NCI-H1105 treated with DMSO at 0.1 percent for 48 hours (cell line): ENCODE measurements at places on chromosomes 4 and X.

- DNase-seq = no peak
Measured at GRCh38 chr4:185885604-185886003, 73.6 kb upstream of the SORBS2 start.

GRCh38 chr4:180449395-180449956, 1793.7 kb upstream of the TENM3 start:
- peak; percentile 25 for DNase-seq

DNA sequence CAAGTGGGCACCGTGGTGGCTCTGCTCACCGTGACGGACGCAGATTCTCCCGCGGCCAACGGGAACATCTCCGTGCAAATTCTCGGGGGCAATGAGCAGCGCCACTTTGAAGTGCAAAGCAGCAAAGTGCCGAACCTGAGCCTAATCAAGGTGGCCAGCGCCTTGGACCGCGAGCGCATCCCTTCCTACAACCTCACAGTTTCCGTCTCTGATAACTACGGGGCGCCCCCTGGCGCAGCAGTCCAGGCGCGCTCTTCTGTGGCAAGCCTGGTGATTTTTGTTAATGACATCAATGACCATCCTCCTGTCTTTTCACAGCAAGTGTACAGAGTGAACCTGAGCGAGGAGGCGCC, 2.7 kb downstream of the FAT4 start:
- no peak for DNase-seq

- DNase-seq = no peak
Measured at GRCh38 chr4:31617667-31618066, 897.5 kb downstream of the PCDH7 start.

DNA sequence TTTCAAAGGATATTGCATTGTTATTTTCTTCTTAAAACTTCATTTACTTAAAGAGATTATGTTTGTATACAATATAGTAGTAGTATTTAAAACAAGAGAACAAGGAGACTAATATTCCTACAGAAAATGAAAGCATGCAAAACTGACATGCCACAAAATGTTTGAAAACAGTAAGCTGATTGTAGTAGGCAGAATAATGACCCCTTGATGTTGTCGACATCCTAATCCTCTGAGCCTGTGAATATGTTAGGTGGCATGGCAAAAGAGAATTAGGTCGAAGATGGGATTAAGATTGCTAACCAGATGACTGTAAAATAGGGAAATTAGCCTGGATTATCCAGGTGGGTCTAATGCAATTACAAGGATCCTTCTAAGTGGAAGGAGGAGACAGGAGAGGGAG, 522.2 kb upstream of the NR3C2 start:
- no peak for DNase-seq

- no peak for DNase-seq
Measured at GRCh38 chr4:158459085-158459820, 62.4 kb upstream of the RXFP1 start.

GRCh38 chrX:30215357-30215843, at the start of gene MAGEB2:
MAGEB2 (plus strand) TSS chrX:30215563; CDS start chrX:30218581, 3,018 bp downstream.
- no peak for DNase-seq

GRCh38 chr4:141121768-141122454, 11.4 kb downstream of the RNF150 start:
- no peak for DNase-seq

- peak; percentile 37 for DNase-seq
Measured at GRCh38 chr4:159723341-159724048, 620.6 kb downstream of the RAPGEF2 start.

DNA sequence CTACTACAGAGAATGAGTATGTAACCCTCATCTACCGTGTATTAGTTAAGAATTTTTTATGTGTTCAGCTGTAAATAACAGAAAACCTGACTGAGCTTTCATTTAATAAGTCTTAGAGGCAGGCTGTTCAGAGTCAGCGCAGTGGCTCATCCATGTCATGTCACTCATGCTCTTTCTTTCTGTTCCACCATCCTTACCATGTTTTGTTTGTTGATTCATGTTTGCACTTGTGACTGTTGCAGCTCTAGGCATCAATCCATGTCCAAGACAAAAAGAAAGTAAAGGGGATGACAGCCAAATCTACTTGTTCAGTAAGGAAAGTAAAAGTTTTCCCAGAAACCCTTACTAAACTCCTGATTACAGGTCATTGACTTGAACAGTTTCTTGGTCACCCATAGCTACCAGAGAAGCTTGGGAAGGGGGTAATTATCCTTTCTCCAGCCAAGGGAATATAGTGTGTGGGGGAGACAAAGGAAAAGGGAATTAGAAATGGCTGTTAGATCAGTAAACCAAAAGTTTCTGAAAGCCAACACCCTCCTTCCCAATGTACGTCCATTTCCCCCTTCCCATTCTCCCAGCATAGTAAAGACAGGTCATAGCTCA, 9.0 kb downstream of the ART3 start:
- DNase-seq = no peak

DNA sequence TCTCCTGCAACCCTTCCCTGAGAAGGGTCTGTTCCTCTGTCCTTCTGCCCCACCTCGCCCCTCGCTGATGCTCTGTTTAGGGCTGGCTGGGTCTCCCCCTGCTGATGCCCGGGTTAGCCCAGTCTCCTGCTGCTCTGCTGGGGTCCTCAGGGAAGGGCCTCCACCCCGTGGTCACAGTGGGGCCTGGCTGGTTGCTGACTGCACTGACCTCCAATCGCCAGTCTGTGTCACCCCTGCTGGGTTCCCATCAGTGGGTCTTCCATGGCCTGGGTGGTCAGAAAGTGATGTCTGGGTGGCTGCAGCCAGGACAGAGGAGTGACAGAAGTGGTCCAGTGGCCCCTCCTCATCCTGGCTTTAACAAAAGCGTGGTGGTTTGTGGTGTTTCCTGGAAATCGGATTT, 44.7 kb downstream of the EVC start:
- no peak for DNase-seq

DNA sequence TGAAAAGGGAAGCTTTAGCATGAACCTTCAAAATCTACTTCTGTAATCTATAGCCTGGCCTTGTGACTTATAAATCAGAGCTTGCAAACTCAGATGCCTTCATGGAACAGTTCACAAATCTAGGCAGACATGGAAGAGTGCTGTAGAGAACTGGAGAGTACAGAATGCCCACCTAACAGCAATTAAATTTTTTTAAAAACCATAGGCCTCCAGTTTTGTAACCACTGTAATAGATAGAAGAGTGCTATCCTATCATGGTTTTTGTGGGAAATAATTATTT, 10.4 kb downstream of the MTMR1 start:
- no peak for DNase-seq

DNA sequence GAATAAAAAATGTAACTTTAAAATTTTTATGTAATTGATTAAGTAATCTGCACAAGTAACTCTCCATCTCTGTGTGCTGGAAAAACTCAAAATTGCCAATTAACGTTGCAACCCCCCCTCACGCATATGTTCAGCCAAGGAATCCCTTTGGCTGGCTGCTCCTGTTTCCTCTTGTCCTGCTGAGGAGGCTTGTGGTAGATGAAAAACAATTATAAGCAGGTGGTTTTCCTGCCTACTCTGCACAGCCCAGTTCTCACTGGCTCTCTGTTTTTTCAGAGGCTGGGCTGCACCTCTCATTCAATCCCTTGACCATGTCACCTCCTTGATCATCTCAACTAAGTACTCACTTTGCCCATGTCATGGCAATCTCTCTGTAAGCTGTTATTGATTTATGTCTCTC, 1068.4 kb downstream of the ARAP2 start:
- DNase-seq = peak; percentile 13

GRCh38 chr4:175635546-175635945, 176.5 kb downstream of the GPM6A start:
- DNase-seq = no peak

DNA sequence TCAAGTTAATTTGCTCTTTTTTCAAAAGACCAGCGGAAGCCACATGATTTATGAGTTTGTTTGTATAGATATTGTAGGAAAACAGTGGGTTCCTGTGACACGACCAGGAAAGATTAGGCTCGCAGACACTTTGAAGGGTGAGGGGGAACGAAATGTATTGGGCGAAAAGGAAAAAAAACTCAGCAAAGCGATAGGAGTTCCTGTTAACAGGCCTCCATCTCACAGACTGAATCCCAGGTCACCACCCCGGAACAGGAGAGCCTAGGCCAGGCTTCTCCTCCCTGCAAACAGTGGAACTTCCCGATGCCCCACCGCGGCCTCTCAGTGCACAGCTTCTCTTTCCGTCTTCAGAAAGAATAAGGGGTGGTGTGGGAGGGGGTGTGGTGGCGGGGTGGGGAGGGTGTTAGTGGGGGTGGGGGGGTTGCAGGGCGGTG, 181.8 kb upstream of the GPRIN3 start:
- DNase-seq = no peak

DNA sequence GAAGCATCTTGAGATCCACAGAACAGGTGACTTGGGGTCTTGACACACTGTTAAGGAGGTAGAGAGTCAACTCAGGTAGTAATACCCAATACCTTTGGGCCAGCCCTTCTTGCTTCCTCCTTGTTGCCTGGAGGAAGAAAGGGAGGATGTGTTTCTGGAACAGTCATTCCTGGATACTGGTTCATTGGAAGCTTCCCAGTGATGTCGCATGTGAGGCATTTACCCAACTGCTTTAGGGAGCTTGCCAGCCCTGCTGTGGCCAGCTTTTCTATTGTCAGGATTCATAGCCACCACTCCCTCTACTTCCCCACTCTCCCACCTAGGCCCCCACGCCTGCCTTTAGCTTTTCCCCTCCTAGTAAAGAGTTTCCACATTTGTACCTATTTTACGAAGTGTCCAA, 310.3 kb upstream of the PRPS2 start:
- no peak for DNase-seq

DNA sequence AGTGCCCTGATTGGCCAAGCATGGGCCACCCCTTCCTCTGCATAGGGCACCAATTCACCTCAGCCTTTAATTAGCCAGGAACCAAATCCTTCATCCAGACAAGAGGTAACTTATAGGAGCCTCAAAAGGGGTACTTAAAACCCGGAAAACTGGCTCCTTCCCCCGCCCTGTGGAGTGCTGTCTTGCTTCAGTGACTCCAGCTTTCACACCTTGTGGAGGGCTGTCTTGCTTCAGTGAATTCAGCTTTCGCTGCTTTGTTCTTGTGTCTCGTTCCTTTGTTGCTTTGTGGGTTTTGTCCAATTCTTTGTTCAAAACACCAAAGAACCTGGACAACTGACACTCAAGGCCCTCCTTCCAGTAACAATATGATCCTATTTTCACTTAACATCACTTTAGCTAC, 82.2 kb upstream of the FRG1 start:
- DNase-seq = no peak

DNA sequence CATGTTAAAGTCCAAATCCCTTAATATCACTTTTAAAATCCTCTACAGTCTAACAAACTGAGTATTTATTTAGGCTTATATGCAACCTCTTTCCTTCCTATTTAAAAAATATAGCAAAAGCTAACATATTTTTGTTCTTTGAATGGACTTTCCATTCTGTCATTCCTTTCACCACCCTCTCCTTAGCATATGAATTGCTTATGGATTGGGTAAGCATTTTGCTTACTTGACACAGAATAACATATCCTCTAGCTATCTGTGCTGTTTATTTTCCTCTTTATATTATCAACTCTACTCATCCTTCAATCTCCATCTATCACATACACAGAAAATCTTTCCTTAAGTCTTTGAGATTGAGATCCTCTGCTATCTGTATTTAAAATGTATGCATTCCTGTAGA, 206.1 kb upstream of the NEIL3 start:
- no peak for DNase-seq

- no peak for DNase-seq
Measured at GRCh38 chr4:171676555-171677215, 136.5 kb upstream of the GALNTL6 start.

- peak; percentile 42 for DNase-seq
Measured at GRCh38 chr4:111883557-111883999, 261.7 kb upstream of the FAM241A start.

DNA sequence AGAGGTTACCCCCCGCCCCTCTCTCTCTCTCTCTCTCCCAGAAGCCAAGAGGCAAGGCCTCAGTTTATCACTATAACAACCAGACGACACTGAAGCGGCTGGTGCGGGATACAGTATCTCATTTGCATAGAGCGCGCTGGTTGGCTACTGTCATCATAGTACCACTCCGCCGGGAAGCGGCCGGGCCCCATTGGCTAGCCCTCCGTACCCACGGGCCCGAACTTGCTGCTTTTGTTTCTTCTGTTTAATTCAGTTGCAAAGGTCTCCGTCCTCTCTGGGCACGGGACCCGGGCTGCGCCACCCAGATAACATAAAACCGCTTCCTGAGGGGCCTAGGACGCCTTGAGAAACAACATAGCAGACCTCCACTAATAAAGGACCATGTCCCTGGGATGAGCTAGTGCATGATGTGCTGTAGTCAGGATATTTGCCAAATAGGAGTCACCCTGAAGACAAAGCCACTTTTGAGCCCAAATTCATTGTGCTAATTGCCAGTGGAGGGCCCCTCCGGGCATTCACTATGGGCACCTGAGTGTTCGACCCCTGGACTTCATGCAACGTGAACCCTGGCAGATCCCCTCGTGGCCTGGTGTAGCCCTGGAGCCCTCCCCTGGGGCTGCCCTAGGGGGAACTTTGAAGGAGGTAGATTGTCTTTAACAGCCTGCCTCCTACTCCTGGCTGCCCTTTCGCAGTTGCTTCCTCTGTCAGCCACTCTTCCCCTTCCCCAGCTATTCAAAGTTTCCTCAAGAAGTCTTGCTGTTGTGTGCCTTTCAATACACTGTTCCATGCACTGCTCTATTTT, at the start of gene PCYT1B:
Gene PCYT1B (minus strand): TSS at position 91 of the 802 bp plus-strand sequence. CDS start 242 bp downstream, outside the sequence.
- peak; percentile 90 for DNase-seq

DNA sequence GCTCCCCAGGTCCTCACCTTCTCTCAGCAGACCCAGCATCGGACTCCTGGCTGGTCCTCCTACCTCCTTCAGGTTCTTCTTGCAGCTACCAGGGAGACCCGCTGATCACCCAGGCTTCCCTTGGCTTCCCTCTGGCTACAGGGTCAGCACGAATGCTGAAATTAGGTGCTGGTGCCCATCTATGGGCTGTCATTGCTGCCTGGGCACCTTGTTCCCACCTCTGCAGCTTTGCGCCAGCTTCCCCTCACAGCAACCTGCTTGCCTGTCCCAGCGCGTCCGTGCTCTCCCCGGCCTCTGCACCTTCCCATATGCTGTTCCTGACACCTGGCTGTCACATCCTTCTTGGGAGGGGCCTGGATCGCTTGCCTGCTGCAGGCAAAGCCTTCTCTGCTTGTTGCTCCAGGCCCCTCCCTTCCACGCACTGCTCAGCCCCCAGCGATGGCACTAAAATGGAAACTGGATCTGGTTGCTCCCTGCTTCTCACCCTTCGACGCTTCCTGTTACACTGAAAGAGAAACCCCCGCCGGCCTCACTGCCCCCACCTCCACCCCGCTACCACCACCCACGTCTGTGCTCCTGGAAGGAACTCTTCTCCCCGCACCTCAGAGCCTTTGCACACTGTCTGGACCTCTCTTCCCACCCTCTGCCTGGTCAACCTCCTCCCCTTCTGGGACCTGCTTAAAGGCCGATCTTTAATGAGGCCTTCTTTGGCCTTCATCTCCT, 22.2 kb downstream of the C4orf50 start:
- DNase-seq = no peak

GRCh38 chr4:154604696-154605200, 7.7 kb downstream of the FGG start:
- DNase-seq = no peak

- peak; percentile 38 for DNase-seq
Measured at GRCh38 chrX:8042304-8042703, 115.1 kb upstream of the PNPLA4 start.
